ENCODE measurements at places on chromosomes 3 and 15.
A peak's percentile ranks its signal among the peaks of the same experiment; 100 is the strongest.

GRCh38 chr3:102332934-102333333 lies 101.9 kb upstream of the ZPLD1 start:
- DNase-seq: no peak

- no peak for DNase-seq
Measured at GRCh38 chr3:160078533-160078932, 89.9 kb downstream of the IL12A start.

- no peak for DNase-seq
Measured at GRCh38 chr3:158337110-158337509, 227.2 kb downstream of the RSRC1 start.

DNA sequence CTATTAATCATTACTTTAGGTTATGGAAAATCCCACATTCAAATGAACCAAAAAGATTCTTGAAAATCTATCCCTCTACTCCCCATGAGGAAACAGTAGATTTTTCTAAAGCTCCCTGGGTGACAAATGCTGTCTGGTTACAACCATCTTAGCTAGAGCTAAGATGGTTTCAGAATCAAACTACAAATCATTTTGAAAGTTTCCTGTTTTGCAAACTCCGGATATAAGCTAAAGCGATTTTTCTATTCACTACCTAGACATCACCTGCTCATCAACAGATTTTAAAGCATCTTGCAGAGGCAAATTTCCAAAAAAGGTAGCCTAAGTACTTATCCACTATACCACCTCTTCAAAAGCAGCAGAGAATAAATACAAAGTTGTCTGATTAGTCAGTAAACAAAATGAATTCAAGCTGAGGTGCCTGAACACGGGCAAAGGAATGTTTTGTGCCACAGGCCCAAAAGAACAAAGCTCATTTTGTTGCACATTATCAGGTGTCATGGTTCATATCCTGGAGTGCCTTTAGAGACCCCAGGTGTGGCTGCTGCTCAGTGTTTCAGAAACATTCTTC lies 204.9 kb downstream of the TNIK start:
- peak; percentile 32 for DNase-seq

GRCh38 chr3:161489395-161489794 lies 7.2 kb upstream of the OTOL1 start:
- peak; percentile 24 for DNase-seq

- DNase-seq: no peak
Measured at GRCh38 chr3:14810801-14811661, 7.7 kb upstream of the FGD5 start.

- no peak for DNase-seq
Measured at GRCh38 chr15:49720261-49720660, 99.4 kb downstream of the DTWD1 start.

GRCh38 chr3:190811775-190812480 lies 50.6 kb downstream of the GMNC start:
- DNase-seq: peak; percentile 77

GRCh38 chr3:86244905-86245304 lies 746.0 kb downstream of the VGLL3 start:
- DNase-seq: no peak

DNA sequence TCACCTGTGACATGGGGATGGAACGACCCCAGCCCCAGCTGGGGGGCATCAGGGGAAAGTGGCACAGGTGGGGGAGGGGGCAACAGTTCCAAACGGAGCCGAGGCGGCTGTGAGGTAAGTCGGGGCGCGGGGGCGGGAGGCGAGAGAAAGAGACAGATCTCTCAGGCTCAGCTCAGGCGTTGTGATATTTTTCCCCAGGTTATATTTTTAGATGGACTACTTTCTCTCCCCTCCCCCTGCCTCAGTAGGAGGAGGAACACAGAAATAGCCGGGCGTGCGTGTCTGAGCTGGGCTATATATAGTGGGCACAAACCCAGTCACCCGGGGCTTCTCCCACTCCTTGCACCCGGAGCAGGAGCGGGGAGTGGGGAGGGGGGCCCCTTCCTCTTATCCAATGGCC lies 91.0 kb upstream of the LINGO1 start:
- no peak for DNase-seq

DNA sequence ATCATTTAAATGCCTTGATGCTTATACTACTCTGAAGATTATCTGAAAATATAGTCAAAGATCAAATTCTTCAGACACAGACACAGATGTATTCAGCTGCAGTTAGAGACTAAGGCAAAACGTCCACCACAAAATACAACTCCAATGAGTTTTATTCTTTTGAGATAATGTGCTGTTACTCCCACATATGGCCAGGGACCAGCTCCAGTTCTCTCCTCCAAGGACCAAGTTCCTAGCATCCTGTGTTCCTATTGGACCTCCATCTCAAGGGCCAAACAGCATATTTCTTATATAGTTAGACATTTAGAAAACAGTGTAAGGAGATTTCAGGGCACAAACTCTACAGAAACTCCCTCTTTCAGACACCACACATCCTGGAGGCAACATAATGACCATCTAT lies 27.1 kb downstream of the IP6K1 start:
- DNase-seq: no peak

DNA sequence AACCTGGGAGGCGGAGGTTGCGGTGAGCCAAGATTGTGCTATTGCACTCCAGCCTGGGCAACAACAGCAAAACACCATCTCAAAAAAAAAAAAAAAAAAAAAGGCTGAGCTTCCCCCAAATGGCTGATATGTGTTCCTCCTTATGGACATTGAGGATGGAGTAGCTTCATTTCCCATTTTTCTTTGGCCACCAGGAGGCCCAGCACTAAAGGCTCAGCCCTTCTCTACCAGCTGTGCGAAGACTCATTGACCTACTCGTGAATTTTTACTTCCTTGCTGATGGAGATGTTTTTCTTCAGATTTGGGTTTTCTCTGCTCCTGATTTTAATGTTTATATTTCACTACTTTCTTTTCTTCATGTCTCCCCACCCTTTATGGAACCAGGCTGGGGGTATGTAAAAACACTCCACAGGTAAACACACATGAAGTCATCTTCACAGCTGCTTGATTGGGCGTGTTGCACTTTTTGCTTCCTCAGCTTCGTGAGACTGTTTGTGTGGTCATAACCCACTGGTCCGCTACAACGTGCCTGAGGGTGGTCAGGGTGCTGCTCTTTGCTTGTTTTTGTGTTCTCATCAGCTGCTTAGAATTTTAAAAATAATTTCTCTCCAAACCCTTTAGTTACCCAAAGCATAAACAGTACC lies 13.5 kb downstream of the SEMA4B start:
- DNase-seq: peak; percentile 43

GRCh38 chr3:72446218-72447058 lies 401.8 kb downstream of the SHQ1 start:
- DNase-seq: no peak

DNA sequence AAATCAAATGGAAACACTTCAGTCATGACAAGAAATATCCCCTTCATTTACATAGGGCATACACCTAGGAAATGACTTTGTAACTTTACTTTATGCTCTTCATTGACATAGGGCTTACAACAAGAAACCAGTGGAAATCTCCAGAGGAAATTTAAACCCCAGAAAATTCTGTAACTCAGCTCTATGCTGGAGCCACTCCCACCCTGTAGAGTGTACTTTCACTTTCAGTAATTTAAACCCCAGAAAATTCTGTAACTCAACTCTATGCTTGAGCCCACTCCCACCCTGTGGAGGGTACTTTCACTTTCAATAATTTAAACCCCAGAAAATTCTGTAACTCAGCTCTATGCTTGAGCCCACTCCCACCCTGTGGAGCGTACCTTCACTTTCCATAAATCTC lies 987.1 kb upstream of the CADM2 start:
- DNase-seq: no peak

DNA sequence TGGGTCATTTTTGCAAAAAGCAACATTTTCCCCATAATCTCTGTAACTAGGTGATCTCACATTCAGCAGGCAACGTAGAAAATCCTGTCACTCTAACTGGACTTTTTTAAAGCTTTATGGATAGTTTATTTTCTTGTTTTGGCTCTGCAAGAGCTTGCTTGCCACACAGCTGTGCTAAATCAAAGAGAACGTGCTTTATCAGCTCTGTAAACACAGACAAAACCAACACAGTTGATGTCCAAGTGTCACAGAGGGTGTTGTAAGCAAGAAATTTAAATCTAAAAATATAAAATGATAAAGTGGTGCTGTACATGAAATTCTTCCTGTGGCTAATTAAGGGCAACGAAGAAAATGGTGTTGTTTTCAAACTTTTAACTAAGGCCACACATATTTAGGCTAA lies 97.5 kb upstream of the STAC start:
- DNase-seq: no peak

DNA sequence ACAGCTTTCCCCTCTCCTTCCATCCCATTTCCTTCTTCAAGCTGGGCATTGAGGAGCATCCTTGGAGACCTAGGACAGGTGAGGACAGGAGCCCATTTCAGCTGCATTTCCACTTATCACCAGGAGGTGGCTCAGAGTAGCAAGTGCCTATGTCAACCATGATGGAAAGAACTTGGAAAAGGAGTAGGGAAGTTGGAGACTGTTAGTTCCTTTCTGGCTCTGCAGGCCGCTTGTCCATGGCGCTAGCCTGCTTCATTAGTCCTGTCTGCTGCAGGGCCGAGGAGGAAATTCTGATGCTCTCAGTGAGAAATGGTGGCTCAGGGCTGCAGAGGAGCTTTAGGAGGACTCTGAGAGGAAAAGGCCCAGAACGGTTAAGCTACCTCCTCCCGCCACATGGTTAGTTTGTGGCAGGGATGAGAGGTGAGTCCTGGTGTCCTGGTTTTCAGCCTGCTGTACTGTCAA lies 7.0 kb upstream of the CD276 start:
- DNase-seq: peak; percentile 61

GRCh38 chr3:110016235-110016815 lies 679.0 kb upstream of the DPPA4 start:
- no peak for DNase-seq

GRCh38 chr3:189122526-189123205 lies 49.1 kb upstream of the TPRG1 start:
- DNase-seq: no peak

- no peak for DNase-seq
Measured at GRCh38 chr3:151318313-151318712, 1.7 kb upstream of the GPR87 start.

GRCh38 chr15:51367322-51367976 lies 26.0 kb downstream of the GLDN start:
- DNase-seq: no peak

DNA sequence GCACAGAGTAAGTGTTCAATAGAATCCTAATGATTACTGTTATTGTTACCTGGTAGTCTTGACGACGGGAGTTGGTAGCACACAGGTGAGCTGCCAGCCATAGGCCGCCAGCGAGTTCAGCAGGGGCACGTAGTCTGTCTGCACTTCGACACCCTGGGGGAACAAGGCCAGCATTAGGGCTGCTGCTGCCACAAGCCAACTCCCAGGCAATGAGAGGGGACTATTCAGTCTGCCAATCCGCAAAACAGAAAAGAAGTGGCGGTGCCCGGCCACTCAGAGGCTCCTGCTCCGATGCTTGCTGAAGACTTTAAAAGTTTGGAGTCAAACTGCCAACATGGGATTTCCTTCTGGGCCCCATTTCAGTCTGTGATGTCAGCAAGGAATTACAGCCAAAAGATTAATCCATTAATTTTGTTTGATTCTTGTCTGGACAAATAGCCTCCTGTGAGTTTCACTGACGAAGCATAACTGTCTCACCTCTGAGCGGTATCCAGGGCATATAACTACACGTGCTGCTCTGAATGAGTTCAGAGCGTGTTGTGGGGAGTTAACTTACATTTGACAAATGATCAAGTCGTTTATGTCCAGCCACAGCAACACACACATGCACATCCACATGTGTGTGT lies 61.8 kb downstream of the OXNAD1 start:
- no peak for DNase-seq

DNA sequence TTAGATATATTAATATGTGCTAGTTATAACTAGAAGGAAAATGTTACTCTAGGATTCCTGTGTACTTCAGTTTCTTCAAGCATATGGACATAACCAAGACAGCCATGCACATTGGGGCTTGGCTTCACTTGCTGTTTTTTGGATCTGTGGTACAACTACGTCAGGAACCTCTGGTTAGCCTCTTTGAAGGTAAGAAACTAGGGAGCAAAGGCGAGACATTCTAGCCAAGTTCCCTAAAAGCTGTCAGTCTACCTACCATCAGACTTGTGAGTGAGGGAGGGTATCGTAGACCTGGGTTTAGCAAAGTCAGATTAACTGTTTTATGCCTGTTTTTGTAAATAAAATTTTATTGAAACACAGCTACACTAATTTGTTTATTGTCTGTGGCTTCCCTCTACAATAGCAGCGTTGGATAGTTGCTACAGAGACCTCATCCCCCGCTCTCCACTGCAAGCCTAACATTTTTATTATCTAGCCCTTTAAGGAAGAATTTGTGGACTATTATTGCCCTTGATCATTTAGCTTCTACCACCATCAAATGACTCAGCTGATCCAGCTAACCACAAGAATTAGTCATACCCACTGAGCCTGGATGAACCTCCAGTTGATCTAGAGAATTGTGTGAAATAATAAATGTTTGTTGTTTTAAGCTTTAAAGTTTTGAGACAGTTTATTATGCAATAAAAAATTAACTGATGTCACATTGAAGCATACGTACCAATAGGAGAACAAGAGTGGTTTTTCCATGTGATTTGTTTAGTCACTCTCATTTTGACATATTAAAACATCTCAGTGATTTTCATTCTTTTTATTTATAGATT lies 58.1 kb downstream of the RSRC1 start:
- peak; percentile 94 for DNase-seq

- no peak for DNase-seq
Measured at GRCh38 chr15:49901321-49901720, 217.7 kb downstream of the ATP8B4 start.

DNA sequence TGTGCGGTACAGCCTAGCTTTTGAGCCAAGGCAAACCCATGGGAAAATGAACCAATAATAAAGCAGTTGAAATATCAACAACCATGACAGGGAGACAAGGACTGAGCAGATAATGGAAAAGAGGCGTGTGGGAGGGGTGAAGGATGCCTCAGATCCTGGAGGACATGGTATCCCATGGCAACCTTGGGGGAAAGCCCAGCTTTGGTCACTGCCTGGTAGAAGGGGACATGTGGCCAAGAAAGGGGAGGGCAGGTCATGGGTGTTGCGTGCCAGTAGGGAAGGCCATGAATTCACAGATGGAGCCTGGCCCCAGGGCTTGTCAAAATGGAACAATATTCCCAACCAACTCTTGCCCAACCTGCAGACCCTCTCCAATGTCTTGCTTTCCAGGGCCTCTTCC lies 140.5 kb upstream of the SMAD3 start:
- no peak for DNase-seq

DNA sequence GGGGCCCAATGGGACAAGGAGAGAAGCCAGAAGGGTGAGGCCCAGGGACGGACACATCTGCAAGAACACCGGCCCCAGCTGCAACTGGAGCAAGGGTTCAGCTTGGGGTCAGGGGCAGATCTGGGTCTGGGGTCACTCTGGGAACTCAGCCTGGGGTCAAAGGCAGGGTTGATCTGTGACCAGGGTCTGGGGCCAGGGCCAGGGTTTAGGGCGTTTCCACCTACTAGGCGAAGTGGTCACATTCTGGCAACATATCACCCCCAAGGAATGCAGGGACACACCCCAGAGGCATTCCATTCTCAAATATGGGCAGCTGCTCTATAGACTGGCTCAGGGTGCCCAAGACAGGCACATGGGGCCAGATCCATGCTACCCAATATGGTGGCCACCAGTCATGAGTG lies 9.0 kb downstream of the UROC1 start:
- no peak for DNase-seq

GRCh38 chr3:85159376-85159775 lies 200.6 kb downstream of the CADM2 start:
- DNase-seq: no peak

- DNase-seq: no peak
Measured at GRCh38 chr3:62242831-62243509, 130.4 kb downstream of the FEZF2 start.
